Sigmoid colon (tissue), 7 donors: ENCODE measurements at places on chromosomes 2 and 18.

GRCh38 chr2:6863792-6864191, 1.9 kb downstream of the CMPK2 start:
- peak; percentile 59 for DNase-seq

GRCh38 chr18:43914018-43914417, 636.7 kb upstream of the SYT4 start:
- no peak for DNase-seq

GRCh38 chr2:68086166-68086565, 23.4 kb upstream of the C1D start:
- no peak for DNase-seq

DNA sequence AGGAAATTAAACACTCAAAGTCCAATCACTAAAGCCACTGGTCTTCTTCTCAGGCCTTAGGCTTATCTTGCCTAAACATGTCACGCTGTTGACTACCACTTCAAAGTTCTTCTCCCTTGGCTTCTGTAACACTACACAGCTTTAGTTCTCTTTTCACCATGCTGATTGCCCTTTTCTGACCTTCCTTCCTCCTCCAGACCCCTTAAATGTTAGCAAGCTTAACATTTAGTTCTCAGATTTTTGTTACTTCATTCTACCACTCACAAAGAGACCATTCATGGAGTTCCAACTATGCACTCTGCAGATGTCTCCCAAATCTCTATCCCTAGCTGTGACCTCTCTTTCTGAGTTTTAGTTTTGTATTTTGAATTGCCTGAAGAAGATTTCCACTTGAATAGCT, 64.4 kb downstream of the TTC21B start:
- DNase-seq = no peak

DNA sequence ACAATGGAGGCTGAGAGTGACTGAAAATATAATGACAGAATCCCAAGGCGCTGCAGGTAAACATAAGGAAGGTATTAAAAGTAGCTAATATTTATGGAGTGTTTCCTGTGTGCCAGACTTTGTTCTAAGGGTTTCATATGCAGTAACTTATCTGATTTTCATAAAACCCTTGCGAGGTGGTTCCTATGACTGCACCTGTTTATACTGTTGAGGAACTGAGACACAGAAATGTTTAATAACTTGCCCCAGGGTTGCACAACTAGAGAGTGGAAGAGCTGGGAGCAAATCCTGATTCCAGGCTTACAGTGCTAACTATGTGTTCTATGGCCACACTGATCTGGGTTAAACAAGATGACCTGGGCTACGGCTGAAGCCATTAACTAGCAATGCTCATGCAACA, 2.4 kb downstream of the SP110 start:
- DNase-seq = no peak

GRCh38 chr2:180456801-180457200, 449.7 kb upstream of the CWC22 start:
- DNase-seq = no peak

- DNase-seq = no peak
These were observed 16.4 kb upstream of the GPR55 start for GRCh38 chr2:230941202-230942180.

- no peak for DNase-seq
These were observed 282.7 kb downstream of the NRXN1 start for GRCh38 chr2:50749216-50749615.

DNA sequence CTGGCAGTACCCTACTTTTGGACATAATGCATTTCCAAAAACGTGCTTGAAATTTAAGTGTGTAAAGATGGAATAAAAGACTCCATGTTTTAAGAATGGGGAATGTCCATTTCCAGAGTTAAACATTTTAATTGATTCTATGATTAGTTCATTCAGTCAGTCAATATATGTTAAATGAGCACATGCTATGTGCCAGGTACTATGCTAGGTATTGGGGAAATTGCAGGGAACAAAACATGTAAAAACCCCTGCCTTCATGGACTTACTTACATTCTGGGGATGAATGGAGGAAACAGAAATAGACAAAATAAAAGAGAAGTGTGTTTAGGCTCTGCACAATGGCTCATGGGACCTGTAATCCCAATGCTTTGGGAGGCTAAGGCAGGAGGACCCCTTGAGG, 288.6 kb downstream of the MTX2 start:
- DNase-seq = no peak

GRCh38 chr2:212897296-212897695, 254.1 kb downstream of the IKZF2 start:
- no peak for DNase-seq

DNA sequence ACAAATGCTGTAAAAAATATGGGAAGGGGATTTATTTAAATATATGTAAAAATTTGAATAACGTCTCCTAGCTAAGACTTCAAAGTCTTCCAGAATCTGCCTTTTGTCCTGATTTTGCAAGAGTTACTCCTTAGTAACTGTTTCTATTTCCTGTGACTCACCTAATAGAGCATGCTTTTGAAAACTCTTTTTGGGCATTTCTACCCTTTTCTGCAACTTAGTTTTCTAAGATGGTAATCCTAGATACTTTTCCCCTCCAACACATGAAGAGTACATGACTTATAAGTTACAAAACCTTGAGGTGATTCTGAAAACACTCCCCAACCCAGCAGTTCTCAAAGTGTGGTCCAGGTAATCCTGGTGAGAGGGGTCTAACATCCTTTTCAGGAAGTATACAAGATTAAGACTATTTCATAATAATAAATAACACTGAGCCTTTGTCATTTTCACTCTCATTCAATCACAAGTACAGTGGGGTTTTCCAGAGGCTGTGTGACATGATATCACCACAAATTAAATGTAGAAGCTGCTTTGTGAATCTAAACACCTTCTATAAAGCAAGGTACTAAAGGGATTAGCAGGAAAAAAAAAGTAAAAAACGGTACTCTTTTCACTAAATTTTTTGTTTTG, 31.9 kb downstream of the PPP4R3B start:
- DNase-seq = no peak

DNA sequence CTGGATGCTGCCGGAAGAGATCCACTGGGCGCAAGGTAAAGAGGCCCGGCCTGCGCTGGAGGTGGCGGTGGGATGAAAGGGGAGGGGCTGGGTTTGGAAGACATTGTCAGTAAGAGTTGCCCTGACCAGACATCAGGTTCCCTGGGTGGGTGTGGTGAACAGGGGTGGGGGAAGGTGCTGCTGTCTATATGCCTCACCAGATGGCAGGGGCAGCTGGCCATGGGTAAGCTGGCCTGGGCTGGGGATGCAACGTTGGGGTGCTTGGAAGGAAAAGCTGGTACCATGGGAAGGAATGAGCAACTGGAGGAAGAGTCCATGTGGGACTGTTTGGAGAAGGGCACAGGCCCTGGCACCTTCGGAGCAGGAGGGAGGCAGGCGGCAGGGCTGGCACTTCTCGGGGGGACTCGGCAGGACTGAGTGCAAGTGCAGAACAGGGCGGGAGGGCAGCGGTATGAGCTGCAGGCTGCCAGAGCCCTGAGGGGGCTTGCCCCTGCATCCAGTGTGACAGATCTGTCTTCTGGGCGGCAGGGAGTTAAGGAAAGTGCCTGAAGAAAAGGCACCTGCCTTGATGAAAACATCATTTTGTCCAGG, 146.4 kb downstream of the DYSF start:
- no peak for DNase-seq
